ENCODE measurements at places on chromosomes 12 and 14. TPM values are rescaled to one million over a fixed set of nuclear protein-coding genes. Genes with fewer than 3 reads are reported as not detected.

NEUROD4 gene
- total RNA-seq, result not detected

DYRK2 gene
- total RNA-seq, result 47.0 TPM

NUP37 gene
- total RNA-seq, result 16.2 TPM

HOXC12 gene
- not detected for total RNA-seq

SMCO2 gene
- not detected for total RNA-seq

FRMD6 gene
- total RNA-seq, result 33.4 TPM

APOF gene
- not detected for total RNA-seq

DLK1 gene
- 283 TPM for total RNA-seq
